ENCODE measurements at places on chromosomes 12 and 14. TPM values are rescaled to one million over a fixed set of nuclear protein-coding genes. Genes with fewer than 3 reads are reported as not detected.

The IL22 gene
- 0.82 TPM for total RNA-seq

The LRRK2 gene
- total RNA-seq = 10.7 TPM

The SPX gene
- total RNA-seq = 1.5 TPM

The KCNH5 gene
- total RNA-seq = 7.1 TPM

The KRT77 gene
- total RNA-seq = 0.09 TPM

The LRRC10 gene
- total RNA-seq = not detected

The TAS2R42 gene
- total RNA-seq = not detected

The ACSM4 gene
- total RNA-seq = not detected

The EPYC gene
- total RNA-seq = not detected

DNA sequence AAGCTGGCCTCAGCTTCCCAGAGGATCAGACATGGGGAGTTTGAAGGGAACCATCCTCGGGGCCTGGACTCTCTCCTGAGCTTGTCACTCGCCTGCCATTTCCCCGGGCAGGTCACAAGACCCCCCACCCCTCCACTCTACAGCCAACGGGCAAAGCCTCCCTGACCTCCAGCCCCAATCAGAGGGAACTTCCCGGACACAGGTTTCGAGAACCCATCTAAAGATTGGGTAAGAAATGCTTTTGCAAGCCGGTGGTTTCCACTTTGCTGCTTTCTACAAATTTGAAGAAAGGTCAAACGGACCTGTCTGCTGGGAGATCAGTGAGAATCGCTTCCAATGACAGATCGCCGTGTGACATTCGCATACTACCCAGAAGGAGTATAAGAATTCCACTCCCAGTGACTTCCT lies 89.6 kb downstream of the SCARB1 start:
- no peak for DNase-seq

DNA sequence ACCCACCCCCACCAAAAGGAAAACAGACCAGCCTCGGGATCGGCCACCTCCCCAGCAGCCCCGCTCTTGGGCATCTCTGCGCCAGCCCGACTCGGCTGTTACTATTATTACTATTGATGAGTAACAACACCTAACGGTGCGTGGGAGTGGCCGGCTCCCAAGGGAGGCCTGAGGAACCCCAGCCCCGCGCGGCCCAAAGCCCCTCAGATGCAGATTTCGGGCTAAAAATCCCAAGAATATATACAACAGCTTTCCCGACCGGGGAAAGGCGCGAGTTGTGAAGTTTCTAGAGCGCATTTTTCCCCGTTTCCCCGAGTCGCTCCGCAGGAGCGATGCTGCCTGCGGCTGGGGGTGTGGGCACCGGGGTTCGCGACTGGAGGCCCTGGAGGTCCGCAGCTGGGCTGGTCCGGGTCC lies 565 bp downstream of the NT5DC3 start:
- DNase-seq = no peak

- DNase-seq = no peak
These were observed 653.9 kb upstream of the TMEM132C start for GRCh38 chr12:127613056-127613455.

GRCh38 chr12:85963326-85963725 lies 89.2 kb downstream of the NTS start:
- DNase-seq = no peak

DNA sequence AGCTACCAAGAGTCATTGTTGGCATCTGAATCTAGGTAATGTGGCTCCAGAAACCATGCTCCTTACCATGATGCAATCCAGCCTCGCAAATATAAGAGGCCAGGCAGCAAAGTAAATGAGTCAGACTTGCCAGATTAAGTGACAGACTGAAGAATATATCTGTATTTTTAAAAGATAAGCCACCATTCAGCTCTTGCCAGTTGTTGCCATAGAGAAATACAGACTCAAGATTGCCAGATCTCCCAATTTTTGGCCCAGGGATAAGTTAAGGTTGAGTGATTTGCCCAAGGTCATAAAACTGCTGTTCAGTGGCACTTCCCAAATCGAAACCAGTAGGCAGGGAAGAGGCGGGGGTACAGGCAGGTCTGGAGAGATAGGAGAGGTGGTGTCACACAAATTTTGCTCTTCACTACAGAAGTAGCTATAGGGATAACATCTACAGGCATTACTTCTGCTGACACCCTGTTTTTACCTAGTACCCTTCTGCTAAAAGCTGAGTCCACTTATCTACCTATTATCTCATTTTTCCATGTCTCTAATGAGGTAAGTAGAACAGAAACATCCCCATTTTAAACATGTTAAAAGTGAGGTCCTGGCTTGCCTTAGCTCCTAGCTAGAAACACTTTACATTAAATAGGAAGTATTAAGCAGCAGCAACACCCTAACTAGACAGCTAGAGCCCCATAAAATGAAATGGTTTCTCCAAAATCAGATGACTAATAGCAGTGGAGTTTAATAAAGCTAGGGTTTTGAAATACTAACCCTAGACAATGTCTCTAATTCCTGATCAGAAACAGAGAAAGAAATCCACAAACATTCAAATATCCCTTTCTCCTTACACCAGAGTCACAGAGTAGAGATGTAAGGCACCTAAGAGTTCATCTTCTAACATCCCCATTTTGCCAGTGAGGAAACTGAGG lies 19.5 kb downstream of the DCAF5 start:
- no peak for DNase-seq

DNA sequence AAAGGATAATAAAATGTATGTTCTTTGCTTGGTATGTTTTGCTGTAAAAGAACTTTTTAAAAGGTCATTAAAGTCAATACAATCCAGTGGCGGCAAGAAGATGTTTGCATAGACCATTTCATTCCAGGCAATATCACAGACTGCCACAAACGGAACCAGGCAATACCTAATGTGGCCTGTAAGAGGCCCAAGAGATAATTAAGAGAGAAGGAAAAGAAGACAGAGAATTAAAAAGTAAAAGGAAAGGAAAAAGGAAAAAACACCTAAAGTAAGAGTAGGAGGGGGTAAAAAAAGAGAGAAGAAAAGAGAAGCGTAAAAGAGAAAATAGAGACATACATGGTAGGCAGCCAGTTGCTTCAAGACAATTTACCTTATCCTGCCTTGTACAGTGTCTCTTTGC lies 6.8 kb upstream of the ARHGAP5 start:
- no peak for DNase-seq
